Cortex of kidney (tissue), 1 donor: ENCODE measurements at places on chromosomes 4 and X.

GRCh38 chrX:49760290-49760890 is 64.6 kb upstream of the PAGE1 start:
- DNase-seq: no peak

DNA sequence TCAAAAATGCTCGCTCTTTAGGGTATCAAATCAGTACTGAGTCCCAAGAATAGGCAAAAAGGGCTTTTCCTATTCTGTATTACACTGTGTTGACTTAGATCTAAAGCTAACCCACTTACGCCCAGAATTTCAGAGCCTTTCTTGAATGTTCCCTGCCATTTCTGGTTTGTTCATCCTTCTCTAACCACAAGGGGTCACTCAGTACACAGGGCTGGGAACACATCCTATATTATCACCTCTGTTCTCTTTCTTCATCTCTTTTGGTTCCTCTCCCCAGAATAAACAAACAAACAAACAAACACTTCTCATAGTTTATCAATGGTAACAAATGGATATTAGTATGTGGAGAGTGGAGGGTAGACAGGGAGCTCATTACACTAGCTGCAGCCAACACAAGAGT is 25.5 kb upstream of the MORC4 start:
- no peak for DNase-seq

- DNase-seq: no peak
Observed at GRCh38 chr4:107885865-107886264, 45.5 kb upstream of the CYP2U1 start.

- no peak for DNase-seq
Observed at GRCh38 chr4:172083272-172083671, 270.1 kb downstream of the GALNTL6 start.

DNA sequence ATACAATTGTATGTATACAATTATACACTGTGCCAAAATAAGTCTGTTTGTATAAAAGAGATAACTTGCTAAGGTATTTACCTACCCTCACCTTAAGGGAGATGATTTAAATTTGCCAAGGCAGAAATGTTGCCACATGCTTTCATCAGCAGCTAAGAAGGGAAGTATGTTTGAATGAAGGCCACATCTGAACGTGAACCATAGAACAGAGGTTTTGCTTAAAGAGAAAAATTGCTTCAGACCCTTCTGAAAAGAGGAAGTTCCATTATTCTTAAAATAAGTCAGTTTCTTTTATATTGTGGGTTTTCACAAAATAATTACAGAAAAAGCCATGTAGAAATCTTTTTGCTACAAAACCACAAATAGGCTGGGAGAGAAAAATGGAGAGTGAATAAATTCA is 621.5 kb upstream of the HTR2C start:
- DNase-seq: no peak

GRCh38 chrX:4655743-4656142 is 942.3 kb upstream of the PRKX start:
- DNase-seq: no peak

GRCh38 chr4:83080561-83080960 is 34.0 kb downstream of the PLAC8 start:
- no peak for DNase-seq

DNA sequence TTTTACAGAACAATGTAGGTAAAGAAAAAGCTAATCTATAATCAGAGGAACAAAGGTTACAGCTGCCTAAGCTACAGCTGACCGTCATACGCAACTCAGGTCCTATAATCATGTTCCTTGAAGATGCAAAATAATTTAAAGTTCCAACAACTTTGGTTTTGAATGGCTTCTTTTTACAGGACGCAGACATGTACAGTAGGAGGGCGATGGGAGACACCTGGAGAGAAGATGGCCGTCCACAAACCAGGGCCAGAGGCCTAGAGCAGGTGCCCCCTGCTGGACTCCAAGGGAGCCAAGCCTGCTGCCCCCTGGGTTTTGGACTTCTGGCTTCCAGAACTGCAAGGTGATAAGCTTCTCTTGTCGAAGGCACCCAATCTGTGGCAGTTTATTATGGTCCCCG is 10.6 kb downstream of the HGFAC start:
- DNase-seq: no peak
